Urinary bladder (tissue), 4 donors: ENCODE measurements at places on chromosomes 6 and 20. TPM values are rescaled to one million over a fixed set of nuclear protein-coding genes. Genes with fewer than 3 reads are reported as not detected.

- no peak for DNase-seq
Observed at GRCh38 chr6:111979633-111980032, 74.3 kb upstream of the CCN6 start.

DNA sequence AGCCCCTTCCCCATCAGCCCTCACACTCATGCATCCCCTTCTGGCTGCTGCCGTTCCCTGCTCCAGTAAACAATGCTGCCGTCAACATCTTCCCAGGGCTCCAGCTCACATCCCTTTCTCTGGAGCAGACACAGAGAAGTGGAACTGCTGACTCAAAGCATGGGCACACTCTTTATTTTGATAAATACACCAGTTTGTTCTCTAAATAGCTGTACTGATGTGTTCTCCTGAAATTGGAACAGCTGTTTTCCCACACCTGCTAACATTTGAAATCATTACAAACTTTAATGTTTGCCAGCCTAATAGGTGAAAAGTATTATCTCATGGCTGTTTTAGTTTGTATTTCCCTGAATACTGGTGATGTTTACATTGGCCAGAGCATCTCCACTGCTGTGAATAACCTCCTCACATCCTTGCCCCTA, 102.1 kb upstream of the NXT1 start:
- DNase-seq, result no peak

GRCh38 chr6:150297327-150298029, 71.3 kb upstream of the IYD start:
- DNase-seq, result no peak

DNA sequence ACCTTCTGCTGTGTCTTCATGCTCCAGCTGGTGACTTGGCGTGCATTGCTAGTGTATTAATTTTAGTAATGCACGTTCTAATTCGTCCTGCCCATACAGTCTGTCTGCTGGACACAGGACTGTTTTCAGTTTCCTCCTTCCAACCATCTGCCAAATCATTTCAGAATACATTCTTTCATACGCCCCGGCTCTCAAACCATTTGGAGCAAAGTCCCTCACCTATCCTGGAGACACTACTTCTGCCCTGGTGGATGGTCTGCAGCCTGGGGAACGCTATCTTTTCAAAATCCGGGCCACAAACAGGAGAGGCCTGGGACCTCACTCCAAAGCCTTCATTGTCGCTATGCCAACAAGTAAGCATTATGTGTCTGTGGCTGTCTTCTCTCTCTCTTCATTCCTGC, 60.5 kb downstream of the FNDC1 start:
- no peak for DNase-seq

- no peak for DNase-seq
Observed at GRCh38 chr6:160279850-160280249, 21.2 kb upstream of the SLC22A2 start.

The SOX18 gene
- polyA plus RNA-seq, result 66.0 TPM

The PDYN gene
- not detected for polyA plus RNA-seq
